ENCODE measurements at places on chromosomes 2 and 18.

GRCh38 chr18:38087538-38087937 is 521.9 kb upstream of the CELF4 start:
- DNase-seq: no peak

DNA sequence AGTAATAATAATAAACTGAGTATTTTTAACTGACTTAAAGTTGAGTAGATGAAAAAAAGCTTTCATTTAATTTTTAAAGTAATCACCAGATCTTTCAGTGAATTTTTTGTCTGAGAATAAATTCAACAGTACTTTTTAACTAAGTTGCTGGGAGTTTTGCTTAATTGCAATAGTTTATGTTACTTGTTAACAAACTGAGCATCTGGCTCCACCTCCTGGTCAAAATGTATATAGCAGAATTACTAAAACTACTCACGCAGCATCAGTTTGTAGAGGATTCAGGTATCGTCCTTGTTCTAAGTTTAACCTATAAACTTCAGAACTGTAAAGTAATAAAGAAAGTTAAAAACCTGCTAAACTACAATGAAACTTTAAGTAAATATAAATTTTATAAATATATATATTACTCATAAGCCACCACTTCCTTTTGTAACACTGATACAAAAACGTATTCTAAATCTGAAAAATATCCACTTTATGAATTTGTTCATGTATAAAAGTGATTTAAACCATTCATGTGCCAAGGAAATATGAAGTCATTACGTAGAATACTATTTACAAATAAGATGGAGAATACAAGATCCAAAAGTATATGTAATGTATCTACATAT is 21.3 kb downstream of the NOL10 start:
- peak; percentile 51 for DNase-seq

DNA sequence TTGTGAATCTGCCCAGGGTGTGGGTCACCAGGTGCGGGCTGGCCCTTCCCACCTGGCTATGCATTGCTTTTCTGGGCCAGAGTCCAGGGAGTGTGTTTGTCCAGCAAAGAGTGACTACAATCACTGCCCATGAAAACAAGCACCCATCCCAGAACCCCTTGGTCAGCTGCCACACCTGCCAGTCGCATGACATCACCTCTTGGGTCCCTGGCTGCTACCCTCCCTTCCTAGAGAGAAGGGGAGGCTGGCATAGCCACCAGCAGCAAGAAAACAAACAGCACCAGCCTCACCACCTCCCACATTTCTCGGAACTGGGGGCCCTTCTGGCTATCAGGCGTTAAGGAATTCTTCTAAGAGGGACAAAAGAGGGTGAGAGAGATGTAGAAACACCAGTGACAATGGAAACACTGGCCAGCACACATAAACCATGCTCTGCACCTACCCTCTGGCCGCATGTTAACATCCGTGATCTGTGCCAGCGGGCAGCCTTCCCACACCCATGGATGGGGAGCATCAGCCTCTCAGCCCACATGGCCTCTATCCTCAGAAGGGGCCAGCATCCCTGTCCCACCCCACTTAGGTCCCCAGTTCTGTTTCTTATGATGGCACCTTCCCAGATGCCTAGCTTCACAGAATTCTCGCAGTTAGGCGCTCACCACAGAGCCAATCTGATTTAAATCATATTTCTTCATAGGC is 109.7 kb upstream of the GLI2 start:
- DNase-seq: no peak

DNA sequence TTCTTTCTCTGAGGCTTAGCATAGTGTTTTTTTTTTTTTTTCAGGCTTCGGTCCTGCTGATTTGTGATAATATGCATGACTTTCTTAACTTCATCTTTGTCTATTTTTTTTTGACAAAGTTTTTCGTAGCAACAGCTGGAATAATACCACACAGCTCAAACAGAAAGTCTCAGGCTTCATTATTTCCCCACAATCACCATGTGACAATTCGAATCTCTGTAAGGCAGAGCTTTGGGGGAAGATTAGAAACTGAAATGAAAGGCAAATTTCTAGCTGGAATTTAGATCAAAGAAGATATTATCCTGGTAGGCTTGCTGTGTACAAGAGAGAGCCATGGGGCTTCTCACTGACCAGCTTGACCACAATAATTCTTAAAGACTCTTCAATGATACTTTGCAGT is 12.2 kb upstream of the CD28 start:
- DNase-seq: no peak

GRCh38 chr18:70384181-70384790 is 95.4 kb downstream of the SOCS6 start:
- no peak for DNase-seq

- no peak for DNase-seq
Measured at GRCh38 chr18:48392268-48392667, 16.9 kb downstream of the ZBTB7C start.

DNA sequence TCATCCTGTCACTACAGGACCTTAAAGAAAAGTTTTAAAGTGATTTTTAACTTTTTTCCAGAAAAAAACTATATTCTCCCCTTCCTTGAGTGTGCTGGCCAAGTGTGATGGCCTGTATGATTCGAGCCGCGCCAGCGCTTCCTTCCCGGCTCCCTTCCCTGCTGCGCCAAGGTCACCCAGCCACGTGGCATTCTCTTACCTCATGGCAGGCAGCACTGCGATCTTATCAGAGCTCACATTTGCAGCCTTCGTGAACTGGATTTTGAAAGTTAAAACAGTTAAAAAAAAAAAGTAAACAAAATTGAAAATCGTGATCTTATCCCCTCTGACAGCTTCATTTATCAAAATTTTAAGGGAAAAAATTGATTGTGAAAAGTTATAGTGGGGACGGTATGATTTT is 279.8 kb downstream of the PTGR3 start:
- peak; percentile 74 for DNase-seq

GRCh38 chr18:71837547-71837946 is 706.6 kb downstream of the CBLN2 start:
- DNase-seq: no peak

- DNase-seq: no peak
Measured at GRCh38 chr2:12556762-12557161, 160.0 kb upstream of the TRIB2 start.

DNA sequence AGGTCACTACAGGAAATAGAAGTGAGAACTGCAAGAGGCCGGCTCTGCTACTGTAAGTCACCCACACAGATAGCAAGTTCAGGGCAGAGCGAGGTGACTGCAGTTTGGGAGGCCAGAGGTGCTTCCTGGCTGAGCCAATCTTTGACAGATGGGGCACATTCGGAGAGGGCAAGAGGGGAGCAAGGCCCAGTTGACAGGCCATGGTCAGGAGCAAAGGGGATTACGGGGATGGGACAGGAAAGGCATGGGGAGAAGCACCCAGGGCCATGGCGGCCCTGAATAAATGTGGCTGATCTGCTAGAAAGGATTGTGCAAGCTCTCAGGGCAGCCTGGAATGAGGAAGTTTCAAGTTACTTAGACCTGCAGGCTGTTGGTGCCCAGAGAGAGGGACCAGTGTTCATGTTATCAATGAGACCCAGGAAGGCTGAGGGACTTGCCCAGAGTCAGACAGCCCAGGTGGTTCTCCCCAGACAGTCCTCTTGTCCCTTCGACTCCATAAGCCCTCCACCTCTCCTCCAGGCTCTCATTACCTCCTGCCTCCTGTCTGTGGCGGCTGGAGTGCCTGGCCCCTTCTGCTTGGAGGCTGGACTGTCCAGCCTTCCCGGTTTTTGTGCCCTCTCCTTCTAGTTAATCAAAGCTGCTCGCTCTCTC is 123.3 kb downstream of the CTIF start:
- DNase-seq: no peak

DNA sequence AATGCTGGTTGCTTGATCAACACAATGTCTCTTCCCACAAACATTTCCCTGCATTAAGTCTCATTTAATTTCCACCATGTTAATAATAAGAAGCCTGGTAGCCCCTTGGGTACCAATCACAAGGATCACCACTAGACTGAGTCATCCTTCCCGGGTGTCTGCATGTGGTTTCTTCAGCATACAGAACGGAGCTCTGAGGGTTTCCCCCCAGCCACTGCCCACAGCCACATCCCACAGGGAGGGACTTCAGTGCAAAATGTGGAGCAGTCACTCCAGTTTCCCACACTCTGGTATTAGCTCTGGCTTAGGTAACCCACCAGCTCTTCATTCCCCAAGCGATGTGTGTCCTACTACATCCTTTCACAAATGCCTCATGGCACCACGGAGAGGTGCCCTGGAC is 42.7 kb upstream of the POLE4 start:
- DNase-seq: no peak

- no peak for DNase-seq
Measured at GRCh38 chr2:194445226-194445625, 1211.8 kb upstream of the SLC39A10 start.

DNA sequence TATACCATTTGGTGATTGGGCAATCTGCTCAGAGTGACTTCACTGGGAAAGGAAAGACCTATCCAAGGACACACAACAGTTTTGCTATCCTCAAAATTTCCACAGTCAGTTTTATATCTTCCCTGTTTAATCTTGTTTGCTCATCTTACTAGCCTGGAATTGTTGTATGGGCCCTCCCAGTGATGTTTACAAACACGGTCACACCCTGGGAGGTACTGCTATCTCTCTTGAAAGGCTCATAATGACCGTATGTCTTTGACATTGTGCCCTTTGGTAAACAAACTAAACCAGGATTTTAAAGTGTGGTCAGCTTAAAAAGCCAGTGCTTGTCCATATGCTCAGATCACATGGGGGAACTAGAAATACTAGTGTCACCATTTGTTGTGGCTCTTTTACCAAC is 277.0 kb downstream of the CDH2 start:
- DNase-seq: no peak

- no peak for DNase-seq
Measured at GRCh38 chr2:60532421-60532820, 21.0 kb downstream of the BCL11A start.

DNA sequence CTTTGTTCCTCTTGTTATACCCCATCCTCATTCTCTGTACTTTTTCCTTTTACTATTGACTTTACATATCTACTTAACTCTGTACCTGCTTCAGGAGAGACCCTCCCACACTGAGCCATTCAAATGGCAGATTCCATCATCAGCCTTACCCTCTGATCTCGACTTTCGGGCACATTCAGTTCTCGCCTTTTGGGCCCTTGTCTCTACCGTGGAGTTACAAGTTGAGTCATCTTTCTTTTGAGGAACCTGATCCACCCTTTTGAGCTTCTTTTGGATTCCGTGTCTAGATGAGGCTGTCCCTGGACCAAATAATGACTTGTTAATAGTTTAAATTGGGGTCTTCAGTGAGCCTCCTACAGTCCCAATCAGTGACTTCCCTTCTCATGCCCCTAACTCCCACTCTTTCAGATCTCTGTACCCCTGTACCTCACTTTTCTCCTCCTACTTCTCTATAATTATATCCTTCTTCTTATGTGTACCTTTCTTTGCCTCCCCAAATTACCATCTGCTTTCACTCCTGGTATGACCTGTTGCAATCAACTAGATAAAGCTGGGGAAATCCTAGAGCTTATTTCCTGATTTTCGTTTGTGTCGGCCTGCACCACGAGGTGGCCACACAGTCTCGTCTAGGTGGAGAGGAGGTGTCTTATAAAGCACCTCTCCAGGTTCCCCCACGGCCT is 17.2 kb downstream of the SP110 start:
- no peak for DNase-seq

All from SK-N-DZ (cell line).